ENCODE measurements at places on chromosomes 3 and 15.

DNA sequence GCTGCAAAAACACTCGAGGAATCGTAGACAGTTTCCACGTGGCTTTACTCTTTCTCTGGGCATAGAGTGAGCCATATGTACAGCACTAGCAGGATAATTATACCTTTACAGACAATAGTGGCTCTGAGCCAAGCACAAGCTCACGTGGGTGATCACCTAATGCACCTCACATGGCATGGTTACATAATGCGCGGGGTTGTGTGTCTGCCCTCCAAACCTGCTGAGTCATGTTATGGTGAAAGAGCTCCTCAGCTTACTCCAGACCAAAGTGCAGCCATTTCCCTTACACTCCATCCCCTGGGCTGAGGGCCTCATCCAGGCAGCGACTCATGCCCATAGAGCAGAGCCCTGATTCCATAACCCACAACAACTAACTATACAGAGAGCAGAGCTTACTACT lies 1458.4 kb upstream of the CADM2 start:
- H3K27me3 ChIP-seq: no peaks in the 10 kb centered on the region
- no peaks in the 10 kb centered on the region for H3K4me1 ChIP-seq
- H3K27ac ChIP-seq: no peak overlapping the region
- no peak for DNase-seq

- DNase-seq: no peak
- no peak overlapping the region for H3K4me3 ChIP-seq
- no peaks in the 10 kb centered on the region for H3K27me3 ChIP-seq
Observed at GRCh38 chr15:67188551-67189218, 65.8 kb downstream of the AAGAB start.

DNA sequence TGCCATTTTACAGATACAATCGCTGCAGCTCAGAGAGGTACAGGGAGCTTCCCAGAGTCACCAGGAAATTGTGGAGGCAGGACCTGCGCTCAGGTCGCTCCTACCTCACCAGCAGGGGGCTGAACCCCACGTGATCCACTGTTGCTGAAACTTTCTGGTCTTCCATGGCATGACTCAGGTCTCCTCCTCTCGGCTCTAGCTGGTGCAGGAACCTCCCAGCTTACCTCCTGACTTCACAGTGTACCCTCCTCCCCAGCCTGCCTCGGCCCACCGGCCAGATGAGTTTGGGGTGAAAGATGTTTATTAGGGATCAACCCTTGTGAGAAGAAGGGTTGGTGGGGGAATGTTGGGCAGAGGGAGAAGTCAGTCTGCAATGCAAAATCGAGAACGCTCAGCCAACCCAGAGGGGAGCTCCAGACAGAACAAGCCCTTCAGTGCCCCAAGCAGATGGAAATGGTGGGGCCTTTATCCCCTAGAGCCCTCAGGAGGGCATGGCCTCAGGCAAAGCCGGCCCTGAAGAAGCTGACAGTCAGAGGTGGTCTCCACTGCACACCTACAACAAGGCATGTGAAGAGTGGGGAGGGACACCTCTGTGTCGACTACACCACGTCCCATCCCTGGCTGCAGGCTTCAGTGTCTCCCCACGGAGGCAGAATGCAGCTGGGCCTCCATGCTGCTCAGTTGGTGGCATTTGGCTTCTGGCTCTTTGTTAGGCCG lies 118.6 kb upstream of the PRR20G start:
- DNase-seq: peak; percentile 17
- no peak overlapping the region for H3K4me3 ChIP-seq
- H3K27ac ChIP-seq: no peak overlapping the region
- no peaks in the 10 kb centered on the region for H3K4me1 ChIP-seq
- H3K36me3 ChIP-seq: no peaks in the 10 kb centered on the region

- no peaks in the 10 kb centered on the region for H3K36me3 ChIP-seq
- H3K4me1 ChIP-seq: no peaks in the 10 kb centered on the region
- no peaks in the 10 kb centered on the region for H3K27me3 ChIP-seq
- no peak overlapping the region for H3K27ac ChIP-seq
- no peak overlapping the region for H3K4me3 ChIP-seq
Observed at GRCh38 chr3:27521179-27521871, 37.1 kb upstream of the SLC4A7 start.

DNA sequence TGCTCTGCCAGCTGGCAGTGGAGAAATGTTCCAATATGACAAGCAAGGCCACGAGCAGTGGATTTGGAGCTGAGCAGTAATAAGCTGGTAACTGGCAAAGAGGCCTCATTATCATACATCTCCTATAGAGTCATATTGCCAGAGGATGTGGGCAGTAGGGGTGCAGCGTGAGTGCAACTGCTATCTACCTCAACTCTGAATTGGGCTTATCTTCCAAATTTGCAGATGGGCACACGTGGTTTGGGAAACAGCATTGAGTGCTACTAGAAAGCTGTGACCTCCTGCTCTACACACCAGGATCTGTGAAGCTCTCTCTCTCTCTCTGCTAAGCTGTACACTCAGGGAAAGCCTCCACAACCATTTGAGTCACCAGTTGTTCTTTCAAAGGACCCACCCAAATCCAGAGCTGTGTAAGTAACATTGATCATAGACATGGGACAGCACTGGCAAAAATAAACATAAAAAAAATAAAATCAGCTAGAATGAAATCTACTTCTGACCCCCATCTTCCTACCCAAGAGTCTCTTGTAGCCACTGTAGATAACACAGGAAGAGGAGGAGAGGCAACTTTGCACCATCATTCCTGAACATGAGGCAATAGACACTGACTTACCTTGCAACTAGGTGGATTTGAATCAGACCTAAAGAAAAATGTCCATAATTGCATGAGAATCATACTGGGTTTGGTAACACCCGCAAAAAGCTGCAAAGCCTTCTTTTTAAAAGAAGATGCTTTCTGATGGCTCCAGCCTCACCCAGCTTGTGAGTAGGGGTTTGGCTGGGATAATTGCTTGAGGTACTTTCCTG lies 82.9 kb upstream of the THBS1 start:
- no peak overlapping the region for H3K4me3 ChIP-seq
- no peak for DNase-seq
- peaks cover 20% of the 10 kb centered on the region for H3K4me1 ChIP-seq
- H3K36me3 ChIP-seq: no peaks in the 10 kb centered on the region
- no peaks in the 10 kb centered on the region for H3K27me3 ChIP-seq

DNA sequence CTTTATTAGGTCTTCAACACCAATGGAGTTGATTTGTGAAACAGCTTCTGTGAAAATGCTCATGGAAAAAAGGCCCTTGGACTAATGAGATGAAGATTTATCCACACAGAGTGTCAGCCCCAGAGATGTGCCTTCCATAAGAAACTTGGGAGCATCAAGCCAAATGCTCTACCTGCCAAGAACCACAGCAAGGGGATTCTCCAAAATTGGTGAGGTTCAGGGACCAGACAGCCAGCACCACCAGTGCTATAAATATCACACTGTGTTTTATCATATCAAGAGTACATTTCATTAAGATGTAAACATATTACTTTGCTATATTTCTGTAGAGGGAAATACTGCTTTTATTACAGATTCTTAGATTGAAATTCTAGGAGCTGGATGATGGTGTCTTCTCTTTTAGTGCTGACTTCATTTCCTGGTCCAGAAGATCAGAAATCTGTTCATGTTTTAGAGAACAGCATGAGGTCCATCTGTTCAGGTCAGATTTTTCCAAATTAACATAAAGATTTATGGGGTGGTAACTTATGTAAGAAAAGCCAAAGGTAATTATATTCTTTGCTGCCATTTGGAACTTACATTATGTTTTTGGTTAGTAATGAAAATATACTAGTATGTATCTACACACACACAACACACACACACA lies 17.7 kb downstream of the SLC35G2 start:
- no peak for DNase-seq
- no peaks in the 10 kb centered on the region for H3K27me3 ChIP-seq
- no peak overlapping the region for H3K27ac ChIP-seq
- no peak overlapping the region for H3K4me3 ChIP-seq
- H3K36me3 ChIP-seq: peaks cover 5% of the 10 kb centered on the region

DNA sequence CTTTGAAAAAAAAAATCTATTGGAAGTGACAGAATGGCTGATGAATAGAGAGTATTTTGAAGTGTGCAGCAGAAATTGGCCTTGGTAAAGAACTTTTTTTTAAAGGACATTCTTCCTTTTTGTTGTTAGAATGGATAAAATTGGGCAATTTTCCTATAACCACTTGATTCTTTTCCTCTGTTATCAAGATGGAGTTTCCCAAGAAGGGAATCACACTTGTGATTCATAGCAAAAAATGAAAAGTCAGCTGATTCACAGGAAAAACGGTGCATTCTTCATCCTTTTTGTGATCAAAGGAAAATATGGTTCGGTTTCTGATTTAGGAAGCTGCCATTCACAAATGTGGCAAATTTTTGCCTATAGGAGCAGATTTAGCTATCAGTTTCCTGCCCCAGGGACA lies 486.8 kb downstream of the GBE1 start:
- no peaks in the 10 kb centered on the region for H3K4me1 ChIP-seq
- no peak for DNase-seq
- no peak overlapping the region for H3K4me3 ChIP-seq
- H3K36me3 ChIP-seq: no peaks in the 10 kb centered on the region
- no peak overlapping the region for H3K27ac ChIP-seq
- no peaks in the 10 kb centered on the region for H3K27me3 ChIP-seq

DNA sequence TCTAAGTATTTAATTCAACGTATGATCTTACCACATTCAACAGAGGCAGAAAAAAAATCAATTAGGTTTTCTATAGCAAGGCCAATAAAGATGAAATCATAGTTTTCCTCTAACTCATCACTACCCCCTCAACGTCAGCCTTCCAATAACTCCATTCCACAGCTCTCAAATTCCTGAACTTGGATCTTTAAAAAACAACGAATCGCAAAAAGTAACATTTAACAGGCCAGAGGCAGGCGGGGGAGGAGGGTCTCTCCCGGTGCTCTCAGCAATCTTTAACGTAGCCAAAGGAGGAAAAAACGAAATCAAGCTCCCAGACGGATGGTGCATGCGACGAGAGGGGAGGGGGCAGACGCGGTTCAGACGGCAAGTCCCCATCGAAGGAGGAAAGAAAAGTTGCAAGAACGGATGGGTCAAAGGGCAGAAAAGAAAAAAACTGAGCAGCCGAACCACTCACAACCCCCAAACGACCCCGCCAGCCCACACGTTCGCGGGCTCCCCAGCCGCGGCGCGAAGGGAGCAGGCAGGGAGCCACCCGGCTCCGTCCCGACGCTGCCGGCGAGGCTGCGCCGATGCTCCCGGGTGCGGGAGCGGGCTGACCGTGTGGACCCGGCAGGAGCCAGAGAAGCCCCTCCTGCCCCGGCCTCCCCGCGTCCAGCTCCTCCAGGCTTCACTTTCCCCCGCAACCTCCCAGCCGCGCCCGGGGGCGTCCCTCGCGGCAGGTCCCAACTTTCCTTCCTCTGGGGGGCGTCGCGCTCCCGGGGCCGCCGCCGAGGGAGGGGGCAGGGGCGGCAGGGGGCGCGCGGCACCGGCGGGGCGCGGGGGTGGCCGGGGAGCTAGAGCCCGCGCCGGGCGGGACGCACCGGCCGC lies 703 bp downstream of the PEAK1 start:
- peak overlapping the region; percentile 90 for H3K4me3 ChIP-seq
- no peaks in the 10 kb centered on the region for H3K27me3 ChIP-seq
- H3K4me1 ChIP-seq: peaks cover 18% of the 10 kb centered on the region
- H3K36me3 ChIP-seq: no peaks in the 10 kb centered on the region
- peak; percentile 41 for DNase-seq

All from SJCRH30 (cell line).